ENCODE measurements at places on chromosomes 5 and 9. TPM values are rescaled to one million over a fixed set of nuclear protein-coding genes. Genes with fewer than 3 reads are reported as not detected.

GRCh38 chr9:96486386-96487028, 36.5 kb downstream of the HABP4 start:
- DNase-seq: no peak

DNA sequence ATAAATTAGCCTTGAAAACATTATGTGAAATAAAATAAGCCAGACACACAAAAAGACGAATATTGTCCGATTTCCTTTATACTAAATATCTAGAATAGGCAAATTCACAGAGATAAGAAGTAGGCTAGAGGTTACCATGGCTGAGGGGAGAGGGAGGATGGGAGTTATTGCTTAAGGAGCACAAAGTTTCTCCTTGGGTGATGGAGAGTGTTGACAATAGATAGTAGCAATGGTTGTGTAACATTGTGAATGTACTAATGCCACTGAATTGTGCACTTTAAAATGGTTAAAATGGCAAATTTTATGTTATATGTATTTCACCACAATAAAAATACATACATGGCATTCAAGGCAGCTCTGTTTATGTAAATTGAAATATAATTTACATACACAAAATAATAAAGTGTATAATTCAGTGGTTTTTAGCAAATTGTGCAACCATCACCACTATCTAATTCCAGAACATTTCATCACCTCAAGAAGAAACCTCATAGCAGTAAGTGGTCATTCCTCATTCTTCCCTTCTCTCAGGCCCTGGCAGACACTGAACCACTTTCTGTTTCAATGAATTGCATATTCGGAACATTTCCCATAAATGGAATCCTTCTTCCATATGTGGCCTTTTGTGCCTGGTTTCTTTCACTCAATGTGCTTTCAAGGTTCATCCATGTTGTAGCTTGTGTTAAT, 59.2 kb downstream of the NDST1 start:
- no peak for DNase-seq

DNA sequence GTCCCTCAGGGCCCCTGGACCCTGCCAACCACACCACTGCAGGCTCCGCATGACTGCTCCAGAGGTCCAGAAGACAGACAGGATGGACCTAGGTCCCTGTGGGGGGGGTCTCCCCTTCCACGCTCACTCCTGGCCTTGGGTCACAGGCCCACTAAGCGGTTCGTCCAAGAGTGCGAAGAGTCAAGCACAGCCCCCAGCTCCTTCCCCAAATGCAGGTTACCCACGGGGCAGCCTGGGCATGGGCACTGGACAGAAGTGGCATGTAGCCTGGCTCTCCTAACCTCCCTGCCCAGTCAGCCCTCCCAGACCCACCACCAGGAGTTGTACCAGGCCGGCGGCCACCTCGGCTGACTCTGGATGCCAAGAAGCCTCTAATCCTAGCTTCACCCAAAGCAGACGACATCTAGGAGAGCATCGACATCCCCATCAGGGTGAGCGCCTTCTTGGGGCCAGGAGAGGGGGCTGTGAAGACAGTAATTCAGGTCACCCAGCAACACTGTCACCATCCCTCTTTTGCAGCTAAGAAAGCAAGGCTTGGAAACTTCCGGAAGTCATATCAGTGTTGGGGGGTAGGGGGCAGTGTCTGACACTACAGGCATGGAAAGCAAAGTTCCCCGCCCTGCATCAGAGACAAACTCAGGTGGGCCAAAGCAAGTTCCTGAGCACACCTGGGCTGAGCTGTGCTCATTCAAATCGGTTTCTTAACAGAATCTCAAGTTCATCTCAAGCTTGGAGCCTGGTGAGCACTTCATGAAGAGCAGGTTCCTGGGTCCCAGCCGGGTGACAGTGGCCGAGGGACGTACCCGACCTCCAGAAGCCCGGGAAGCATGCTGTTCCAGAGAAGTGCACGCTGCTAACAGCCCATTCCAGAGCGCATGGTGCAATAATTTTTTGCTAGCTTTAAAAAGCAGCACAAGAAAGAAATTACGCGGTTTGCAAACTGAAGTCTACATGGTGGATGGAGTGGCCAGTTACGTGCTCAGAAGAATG, 68.7 kb downstream of the SEMA4D start:
- DNase-seq: no peak

DNA sequence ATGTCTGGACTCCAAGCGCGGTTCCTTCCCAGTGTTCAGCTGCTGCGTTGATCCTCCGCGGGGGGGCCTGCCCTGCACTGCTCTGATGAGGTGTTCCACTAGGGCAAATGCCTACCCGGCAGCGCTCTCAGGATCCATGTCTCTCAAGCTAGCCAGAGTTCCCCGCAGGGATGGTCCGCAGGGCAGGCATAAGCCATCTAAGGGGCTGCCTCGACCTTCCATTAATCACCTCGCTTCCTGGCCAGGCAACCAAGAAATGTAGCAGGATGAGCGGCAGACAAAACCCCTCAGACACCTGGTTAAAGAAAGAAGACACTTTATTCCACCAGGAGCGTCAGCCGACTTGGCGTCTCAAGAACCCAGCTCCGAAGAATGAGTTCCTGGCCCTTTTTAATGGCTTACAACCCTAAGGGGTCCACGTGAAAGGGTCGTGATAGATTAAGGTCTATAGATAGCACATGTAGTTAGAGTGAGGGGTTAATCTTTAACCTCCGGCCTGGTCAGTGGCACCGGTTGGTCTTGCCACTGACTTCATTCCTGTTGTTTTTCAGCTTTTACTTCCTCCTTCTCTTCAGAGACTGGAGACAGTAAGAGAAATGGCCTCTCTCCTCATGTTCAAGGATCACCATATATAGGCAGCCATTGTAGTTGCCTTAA, 47.2 kb upstream of the COX7C start:
- no peak for DNase-seq

GRCh38 chr9:78919701-78920100, 622.8 kb downstream of the PSAT1 start:
- DNase-seq: no peak

DNA sequence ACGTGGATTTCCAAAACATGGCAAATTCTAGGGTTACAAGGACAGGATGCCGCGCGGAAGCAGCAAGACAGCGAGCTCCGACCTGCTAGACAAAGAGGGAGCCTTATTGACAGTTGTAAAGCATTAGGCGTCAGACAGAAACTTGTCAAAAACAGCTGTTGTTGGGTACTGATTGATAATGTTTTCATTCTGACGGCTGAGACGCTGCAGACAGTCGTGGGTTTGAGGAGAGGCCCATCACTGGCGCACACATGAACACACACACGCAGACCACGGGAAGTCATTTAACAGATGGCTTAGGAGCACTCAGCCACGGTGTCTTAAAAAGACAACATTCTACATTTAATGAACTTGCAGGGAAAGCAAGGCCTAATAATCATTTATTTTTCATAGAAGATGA, 324.0 kb downstream of the NDUFS4 start:
- no peak for DNase-seq

Gene MEF2C
- 42.4 TPM for polyA plus RNA-seq

GRCh38 chr9:38680837-38681445, 39.0 kb downstream of the FAM240B start:
- no peak for DNase-seq

Gene PCDHAC2
- 0.93 TPM for polyA plus RNA-seq

- DNase-seq: no peak
These were observed 2.0 kb upstream of the RALGDS start for GRCh38 chr9:133122935-133123611.

GRCh38 chr5:122909470-122910100, 64.2 kb downstream of the SNX24 start:
- DNase-seq: no peak

- DNase-seq: no peak
These were observed 200.5 kb downstream of the EFNA5 start for GRCh38 chr5:107470295-107470582.

Gene CSF1R
- polyA plus RNA-seq: 11.8 TPM

GRCh38 chr5:158814521-158814920, 285.2 kb downstream of the EBF1 start:
- no peak for DNase-seq

DNA sequence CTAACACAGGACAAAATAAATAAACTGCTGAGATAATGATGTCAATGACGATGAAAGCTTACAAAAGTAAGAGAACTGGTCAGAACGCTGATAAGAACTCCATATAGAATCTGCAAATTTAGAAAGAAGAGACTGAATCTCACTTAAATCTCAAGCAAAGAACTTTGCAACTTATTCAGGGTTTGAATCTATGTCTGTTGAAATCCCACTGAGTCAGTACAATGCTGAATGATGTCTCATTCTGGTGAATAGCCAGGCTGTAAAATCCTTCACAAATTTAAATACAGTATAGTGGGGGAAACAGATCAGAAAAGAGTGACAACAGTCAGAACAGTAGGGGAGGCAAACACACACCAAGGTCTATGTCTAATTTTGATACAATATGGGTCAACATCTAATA, 38.9 kb upstream of the NR3C1 start:
- no peak for DNase-seq

GRCh38 chr5:66814146-66814991, 218.2 kb downstream of the MAST4 start:
- no peak for DNase-seq

DNA sequence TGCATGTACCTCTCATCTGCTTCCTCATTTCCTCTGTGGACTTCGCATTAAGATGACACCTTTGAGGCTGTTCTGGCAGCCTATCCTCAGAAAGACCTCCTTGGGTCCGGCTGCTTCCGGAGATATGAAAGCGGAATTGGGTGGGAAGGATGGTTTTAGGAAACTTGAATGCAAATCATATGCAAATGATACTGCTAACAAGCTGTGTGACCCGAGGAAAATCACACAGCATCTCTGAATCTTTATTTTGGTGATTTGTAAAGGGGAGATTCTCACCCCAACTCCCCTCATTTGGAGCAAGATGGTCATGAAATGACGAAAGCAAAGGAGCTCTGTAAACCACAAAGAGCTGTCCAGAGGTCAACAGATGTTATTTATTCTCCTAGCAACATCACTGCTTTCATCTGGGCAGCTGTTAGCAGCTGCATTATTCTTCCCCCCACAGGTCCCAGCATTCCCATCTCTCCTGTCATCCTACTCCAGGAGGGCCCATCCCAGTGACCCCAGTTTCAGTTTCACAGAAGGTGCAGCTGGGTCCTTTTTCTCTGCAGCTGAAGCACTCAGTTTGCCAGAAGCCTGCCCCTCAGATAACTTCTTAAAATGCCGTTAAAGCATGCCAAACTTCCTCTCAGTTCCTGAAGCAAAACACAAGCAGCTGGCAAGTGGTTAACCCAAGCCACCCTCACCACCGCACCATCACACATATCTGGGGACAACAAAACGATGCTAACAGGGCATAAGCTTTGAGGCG, 269.5 kb downstream of the SEC61B start:
- DNase-seq: peak; percentile 31

DNA sequence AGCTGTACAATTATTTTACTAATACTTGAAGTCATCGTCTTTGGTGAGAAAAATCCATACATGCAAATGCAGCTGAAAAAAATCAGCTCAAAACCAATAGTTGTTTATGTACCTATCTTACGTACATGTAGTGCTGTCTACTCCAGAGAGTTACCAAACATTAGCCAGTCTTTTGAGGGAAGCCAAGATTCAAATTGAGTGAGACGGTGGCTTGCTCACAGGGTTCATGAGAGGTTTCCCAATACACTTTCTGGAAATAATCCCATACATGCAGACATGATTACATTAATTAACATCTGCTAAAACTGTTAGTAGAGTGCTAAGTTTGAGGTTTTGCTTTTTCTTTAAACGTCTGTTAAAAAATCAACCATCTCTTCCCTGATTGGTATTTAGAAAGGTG, 2.3 kb downstream of the C9orf72 start:
- no peak for DNase-seq

- no peak for DNase-seq
These were observed 7.1 kb downstream of the NFX1 start for GRCh38 chr9:33297432-33297831.

DNA sequence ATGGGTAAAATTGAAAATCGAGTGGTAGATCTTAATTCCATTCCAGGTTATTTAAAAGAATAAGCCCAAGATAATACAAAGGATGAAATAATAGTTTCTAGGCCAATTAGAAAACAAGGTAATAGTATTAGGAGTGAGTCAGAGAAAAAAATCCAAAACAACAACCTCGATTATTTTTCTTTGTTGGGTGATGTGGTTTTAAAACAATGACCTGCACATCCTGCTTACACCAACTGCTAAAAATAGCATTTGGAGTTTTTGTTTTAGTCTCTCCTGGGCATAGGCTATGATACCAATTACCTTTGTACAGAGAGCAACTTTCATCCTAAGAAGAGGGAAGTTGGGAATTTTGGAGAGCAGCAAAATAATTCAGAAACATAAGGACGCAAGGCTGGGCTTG, 101.7 kb upstream of the MYO10 start:
- DNase-seq: no peak

DNA sequence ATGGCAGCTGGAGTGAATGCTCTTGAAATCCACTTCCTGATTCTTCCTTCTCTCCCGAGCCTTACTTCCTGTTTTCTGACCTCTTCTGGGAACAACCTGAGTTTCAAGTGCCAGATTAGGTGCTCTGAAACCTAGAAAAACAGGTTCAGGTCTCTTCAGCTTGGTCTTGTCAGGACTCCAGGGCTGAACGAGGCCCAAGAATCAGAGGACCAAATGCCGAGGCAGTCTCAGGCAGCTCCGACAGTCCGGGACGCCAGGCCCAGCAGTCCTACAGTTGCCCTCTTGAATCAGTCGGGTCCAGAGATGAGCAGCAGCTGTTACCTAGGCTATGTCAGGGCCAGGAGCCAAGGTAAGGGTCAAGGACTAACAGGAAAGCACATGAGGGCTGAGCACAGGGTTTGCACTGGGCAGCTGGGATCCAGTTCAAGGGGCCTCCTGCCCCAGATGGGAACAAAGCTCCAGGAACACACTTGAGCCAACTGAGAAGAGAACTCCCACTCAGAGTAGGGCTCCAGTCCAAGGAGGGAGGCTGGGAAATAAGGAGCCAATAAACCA, 38.3 kb upstream of the ADRA1B start:
- no peak for DNase-seq

Gene TAF11L13
- polyA plus RNA-seq: not detected

- DNase-seq: no peak
These were observed 59.3 kb downstream of the PAX5 start for GRCh38 chr9:36974731-36975130.

DNA sequence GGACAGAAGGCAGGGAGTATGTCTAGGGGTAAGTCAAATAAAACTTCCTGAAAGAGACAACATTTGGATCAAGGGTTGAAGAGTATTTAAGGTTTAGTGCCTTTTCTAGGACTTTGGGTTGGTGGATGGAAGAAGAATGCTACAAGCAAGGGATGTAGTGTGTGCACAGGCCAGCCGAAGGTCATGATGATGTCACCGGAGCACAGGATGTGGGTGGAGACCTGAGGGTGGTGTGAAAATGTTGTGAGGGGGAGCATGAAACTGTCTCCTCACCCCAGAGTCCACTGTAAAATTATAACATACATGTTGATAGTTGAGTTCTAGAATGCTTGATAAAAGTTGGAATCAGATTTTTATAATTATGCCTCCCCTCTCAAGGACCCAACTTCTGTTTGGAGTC, 553.3 kb upstream of the SGCD start:
- no peak for DNase-seq
